ENCODE measurements at places on chromosomes 3 and 15.

DNA sequence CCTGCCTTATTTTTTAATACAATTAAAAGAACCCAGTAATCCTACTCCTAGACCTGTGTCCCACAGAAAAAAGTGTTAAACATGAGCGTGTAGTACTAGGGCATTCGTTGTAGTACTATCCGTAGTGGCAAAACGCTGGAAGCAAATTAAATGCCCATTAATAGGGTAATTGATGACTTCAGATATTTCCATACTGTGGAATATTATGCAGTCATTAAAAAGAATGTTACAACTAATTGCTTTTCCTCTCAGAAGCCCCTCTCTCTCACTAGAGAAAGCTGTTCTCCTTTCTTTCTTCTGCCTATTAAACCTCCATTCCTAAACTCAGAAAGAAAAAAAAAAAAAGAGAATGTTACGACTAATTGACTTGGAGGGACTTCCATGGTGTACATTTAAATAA, 2.7 kb downstream of the BBS4 start:
- no peak for DNase-seq

DNA sequence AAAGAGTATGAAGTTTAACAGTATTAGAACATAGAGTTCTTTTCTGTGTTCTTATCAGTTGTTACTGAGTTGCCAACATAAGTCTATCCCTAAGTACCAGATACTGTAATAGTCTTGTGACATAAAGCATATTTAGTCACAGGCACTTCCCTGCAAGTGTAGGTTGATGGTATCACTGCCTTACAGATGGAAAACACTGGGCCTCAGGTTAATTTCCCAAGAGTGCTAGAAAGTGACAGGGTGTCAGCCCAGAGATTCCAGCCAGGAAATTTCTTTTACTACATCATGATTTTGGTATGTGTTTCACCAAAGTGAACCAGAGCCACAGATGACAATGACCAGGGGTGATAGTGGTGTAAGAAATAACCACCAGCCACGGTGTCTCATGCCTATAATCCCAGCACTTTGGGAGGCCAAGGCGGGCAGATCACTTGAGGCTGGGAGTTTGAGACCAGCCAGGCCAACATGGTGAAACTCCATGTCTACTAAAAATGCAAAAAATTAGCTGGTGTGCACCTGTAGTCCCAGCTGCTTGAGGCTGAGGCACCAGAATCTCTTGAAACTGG, 3.2 kb downstream of the EIF1B start:
- no peak for DNase-seq

DNA sequence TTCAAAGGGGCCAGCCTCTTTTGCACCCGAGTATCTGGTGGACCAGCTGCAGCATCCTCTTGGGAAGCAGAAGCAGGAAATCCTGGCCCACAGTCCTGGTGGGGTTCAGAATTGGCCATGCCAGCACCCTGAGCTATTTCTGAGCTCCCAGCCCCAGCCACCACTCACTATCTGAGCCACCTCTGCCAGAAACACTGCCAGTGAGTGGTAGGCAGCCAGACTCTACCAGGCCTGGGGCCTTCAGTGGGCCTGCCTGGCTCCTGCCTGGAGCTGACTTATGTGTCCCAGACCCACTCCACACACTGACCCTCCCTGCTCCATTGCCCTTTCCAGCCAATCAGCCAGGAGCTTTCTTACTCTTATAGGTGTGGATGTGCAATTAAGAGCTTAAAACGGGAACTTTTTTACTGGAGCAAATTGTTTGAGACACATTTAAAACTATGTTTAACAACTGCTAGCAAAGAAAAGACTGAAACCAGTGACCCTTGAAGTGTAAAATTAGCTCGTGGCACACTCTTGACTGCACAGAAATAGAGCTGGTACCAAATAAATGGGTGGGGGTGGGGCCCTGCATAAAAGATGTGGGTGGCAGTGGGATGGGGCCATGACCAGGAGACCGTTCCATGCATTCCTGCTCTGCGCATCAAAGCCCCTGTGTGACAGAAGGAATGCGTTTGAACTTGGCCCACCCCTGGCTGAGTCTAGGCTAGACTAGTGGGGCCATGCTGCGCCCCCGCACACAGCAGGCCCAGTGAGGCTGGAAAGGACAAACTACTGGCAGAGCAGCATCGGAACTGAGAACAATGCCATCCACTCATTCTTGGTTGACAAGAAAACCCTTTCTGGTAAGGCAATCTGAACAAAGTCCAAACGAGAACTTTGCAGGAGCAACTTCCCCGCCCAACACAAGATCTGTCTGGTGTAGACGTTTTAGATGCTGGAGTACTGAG, 48.0 kb downstream of the CTNNB1 start:
- DNase-seq, result no peak

GRCh38 chr3:107993771-107994170, 97.1 kb downstream of the CD47 start:
- DNase-seq, result no peak

DNA sequence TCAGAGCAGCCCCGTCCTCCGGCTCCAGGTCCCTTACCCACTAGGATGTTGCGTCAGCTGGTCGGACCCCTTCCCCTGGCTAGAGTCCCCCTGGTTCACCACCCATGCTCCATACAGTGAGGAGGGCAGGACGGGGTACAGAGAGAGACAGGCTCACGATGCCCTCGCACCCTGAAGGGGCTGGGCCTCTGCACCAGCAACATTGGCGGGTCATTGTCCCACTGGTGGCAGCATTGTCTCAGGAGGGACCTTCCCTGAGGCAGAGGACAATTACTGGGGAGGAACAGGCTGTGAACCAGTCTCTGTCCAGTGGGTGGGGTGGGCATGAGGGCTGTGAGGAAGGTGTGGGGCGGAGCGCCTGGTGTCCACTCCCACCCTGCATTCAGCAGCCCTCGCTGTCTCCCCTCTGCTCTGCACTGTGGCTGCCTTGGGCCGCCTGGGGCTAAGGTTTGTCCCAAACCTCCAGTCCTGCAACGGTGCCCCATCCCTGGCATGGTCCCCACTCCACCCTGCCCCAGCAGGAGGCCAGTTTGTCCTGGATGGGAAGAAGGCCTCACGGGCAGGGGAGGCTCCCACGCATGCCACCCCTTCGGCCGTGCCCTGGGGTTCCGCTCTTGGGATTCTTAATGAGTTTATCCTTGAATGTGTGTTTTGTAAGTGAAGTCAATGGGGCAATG, 48.0 kb upstream of the KLF13 start:
- no peak for DNase-seq

DNA sequence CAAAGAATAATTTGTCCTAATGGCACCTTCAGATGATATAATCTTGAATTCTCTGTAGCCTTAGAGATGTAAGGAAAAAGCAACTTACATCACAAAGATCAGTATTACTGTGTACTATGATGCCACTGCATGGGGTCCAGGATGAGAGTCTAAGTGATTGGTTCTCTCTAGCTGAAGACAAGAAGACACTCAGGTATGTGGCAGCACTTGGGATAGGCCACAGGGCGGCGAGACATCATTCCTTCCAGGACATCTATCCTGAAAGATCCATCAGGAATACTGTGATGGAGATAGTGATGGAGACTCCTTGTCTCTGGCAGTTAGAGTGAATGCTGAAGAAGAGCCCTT, 2.5 kb downstream of the CD200 start:
- DNase-seq, result no peak

- DNase-seq, result no peak
Measured at GRCh38 chr3:99881121-99881524, 63.5 kb downstream of the CMSS1 start.

GRCh38 chr3:149593418-149594160, 64.2 kb downstream of the WWTR1 start:
- no peak for DNase-seq

GRCh38 chr3:102510663-102511062, 75.8 kb downstream of the ZPLD1 start:
- DNase-seq, result no peak

DNA sequence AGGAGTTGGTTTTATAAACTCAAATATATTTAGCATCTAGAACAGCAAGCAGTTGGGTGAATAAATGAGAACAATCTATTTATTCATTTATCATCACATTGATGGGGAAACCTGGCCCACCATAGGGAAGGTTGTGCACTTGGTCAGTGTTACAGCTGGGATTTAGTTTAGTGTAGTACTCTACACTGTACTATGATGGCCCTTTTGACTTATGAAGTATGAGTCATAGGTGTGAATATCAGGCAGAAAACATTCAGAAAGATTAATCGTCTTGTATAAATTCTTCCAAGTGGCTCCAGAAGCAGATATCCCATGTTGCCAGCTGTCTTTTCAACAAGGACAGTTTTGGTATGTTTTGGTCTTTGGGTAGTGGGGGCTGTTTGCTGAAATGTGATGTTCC, 38.0 kb downstream of the BBS4 start:
- no peak for DNase-seq
